ENCODE measurements at places on chromosomes 2 and 18.

DNA sequence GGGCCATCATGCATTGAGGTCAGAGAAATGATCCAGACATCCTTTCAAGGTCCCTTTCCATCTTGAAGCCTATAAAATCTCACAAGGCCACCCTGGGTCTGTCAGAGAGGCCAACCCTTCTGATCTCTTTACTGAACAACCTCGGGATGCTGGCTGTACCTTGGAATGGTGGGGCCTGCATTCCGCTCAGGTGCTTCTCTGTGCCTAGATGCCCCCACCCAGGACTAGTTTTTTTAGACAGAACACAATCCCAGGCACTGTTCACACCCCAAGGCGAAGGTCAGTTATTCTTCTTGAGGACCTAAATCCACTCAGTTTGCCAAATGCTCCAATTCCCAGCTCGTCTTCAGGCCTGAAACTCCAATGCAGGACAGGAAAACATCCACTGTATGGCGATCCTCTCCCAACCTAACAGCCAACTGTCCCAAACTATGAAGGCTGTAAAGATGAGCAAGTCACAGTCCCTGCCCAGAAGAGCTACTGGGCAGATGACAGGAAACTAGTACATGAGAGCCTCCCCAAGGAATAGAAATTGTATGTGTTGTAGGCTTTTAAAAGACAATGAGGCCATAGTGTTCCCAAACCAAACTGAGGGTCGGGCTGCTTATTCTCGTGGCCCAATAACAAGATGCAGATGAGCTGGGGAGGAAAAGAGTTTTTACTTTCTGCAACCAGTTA, 154.4 kb upstream of the ACAA2 start:
- no peak for DNase-seq

DNA sequence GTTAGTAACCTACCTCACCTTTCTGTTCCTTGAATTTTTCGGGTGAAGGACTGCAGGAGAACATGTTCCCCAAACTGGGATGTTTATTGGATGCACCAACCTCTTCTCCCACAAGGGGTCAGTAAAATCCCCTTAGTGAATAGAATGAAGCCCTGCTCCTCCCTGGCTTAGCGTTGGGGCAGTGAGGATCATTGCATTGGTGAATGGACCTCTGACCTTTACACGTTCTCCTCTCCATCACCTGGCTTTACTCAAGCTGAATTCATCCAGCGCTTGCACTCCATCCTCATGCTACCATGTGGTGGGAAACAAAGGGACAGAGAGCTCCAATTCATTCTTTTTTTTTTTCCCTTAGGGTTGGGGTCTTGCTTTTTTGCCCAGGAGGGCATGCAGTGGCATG, 157.2 kb downstream of the MIB1 start:
- DNase-seq, result no peak

GRCh38 chr2:50623244-50623643, 408.7 kb downstream of the NRXN1 start:
- DNase-seq, result no peak

- no peak for DNase-seq
Observed at GRCh38 chr2:76749858-76750257, 772.3 kb downstream of the LRRTM4 start.

GRCh38 chr2:33104726-33105125, 158.0 kb downstream of the LTBP1 start:
- no peak for DNase-seq

DNA sequence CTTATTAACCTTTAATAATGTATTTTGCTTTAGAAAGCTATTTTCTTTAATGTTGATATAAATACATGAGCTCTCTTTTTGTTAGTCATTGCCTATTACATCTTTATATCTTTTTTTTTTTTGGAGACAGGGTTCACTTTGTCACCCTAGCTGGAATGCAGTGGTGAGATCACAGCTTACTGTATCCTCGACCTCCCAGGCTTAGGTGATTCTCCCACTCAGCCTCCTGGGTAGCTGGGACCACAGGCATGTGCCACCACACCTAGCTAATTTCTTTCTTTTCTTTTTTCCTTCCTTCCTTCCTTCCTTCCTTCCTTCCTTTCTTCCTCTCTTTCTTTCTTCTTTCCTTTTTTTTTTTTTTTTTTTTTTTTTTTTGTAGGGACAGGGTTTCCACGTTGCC, 15.4 kb downstream of the NAB1 start:
- no peak for DNase-seq

- DNase-seq, result no peak
Observed at GRCh38 chr18:44594799-44595467, 85.8 kb upstream of the SETBP1 start.

DNA sequence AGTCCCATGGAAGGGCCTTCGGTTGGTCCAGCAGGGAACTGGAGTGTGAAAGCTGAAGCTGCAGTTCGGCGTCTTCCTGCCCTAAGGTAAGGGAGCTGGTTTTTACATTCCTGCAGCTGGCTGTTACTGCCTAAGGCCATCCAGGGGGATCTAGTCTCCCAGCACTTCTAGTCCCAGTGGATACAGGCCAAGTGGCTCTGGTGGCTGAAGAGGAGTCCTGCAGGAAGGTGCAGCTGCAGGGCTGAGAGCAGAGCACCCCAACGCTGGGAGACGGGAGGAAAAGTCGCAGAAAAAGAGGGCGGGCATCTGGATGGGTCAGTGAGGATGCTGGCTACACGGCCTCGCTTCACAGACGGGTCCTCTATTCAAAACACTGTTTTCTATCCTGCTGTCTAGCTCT, 225.0 kb upstream of the HS6ST1 start:
- no peak for DNase-seq

- no peak for DNase-seq
Observed at GRCh38 chr18:21004726-21005125, 106.9 kb downstream of the ROCK1 start.

DNA sequence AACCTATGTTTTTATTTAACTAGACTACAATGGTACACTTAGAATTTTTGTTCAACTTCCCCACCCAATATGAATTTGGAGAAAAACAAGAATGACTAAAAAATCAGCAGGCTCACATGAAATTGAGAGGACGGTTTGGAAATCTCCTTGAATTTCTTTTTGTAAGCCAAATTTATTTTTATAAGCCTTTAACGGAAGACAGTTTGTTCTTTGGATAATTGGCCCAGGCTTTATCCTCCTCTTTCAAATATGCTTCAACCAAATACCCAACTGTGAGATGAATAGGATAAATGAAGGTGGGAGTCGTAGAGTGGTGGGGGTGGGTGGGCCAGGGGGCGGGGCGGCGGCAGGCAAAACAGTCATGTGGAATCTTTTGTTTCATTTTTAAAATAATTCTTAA, 60.6 kb downstream of the FMNL2 start:
- no peak for DNase-seq

DNA sequence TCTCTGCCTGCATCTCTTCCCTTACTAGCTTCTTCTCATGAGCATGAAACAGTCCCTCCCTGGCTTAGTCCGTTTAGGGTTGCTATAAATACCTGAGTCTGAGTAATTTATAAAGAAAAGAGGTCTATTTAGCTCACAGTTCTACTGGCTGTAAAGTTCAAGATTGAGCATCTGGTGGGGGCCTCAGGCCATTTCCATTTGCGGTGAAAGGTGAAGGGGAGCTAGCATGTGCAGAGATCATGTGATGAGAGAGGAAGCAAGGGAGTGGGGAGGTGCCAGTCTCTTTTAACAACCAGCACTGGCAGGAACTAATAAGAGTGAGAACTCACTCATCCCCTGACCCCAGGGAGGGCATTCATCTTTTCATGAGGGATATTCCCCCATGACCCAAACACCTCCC, 26.8 kb downstream of the RHBDD1 start:
- no peak for DNase-seq

DNA sequence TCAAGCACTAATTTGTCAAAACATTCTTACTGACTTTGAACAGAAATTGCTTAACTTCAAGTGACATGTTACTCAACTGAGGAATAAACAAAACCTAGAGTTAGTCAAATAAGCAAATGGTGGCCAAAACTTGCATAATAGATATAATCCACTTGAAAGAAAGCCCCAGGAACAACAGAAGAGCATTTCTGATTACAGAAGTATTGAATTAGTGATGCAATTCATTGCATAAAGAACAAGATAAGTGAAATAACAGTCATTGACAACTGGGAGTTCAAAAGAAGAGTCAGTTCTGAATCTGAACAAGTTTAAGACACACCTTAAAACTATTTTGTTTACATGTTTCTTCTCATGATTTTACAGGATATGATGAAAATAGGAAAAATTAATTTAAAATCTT, 30.8 kb downstream of the COBLL1 start:
- DNase-seq, result no peak

DNA sequence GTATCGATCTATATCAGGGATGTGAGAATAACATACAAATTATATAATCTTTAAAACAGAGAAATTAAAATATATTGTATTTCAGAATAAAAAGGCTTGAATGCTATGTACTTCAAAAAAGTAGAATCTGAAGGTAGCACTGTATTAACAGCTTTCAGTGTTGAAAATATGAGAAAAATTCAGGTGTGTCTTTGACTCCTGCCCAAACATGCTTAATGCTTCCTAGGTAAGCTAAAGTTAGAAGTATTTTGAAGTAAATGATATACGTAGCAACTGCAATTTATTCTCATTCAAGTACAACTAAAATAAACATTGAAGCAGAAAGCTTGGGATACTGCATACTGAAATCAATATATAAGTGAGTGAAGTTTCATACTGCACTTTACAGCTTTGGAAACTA, 1082.0 kb upstream of the ACVR2A start:
- no peak for DNase-seq

DNA sequence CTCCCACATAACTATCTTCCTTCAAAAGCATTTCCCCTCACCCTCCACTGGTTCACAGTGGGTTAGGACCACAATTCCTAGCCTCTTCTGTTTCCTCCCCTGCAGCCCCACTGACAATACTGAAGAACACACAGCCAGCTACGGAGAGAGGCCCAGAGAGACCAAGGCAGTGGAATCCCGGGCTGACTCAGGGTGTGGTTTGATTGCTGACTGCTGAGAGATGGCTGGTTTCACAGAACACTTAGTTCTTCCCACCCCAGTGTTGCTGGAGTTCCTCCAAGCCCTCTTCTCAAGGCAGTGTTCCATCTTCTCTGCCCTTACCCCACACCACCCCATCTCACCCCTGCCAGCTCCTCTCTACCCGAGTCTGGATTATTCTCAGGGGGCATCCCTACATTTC, 43.3 kb upstream of the ZFP36L2 start:
- no peak for DNase-seq

GRCh38 chr2:202512176-202512575, 122.6 kb upstream of the FAM117B start:
- no peak for DNase-seq

DNA sequence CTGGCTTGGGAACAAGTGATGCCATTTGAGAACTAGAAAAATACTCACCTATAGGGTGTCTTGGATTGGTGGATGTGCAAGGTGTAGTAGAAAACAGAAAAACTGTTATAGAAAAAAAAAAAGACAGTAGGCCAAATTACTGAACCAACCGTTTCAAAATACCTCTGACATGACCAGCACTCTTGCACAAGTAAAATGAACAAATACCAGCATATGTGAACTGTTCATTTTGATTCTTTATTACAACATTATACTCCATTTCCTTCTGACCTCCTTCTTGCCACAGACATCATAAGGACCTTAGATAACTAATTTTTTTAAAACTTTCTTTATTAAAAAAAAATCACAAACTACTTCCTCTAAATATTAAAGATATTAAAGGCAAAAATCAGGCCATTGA, 125.5 kb downstream of the ATAD2B start:
- DNase-seq, result no peak

DNA sequence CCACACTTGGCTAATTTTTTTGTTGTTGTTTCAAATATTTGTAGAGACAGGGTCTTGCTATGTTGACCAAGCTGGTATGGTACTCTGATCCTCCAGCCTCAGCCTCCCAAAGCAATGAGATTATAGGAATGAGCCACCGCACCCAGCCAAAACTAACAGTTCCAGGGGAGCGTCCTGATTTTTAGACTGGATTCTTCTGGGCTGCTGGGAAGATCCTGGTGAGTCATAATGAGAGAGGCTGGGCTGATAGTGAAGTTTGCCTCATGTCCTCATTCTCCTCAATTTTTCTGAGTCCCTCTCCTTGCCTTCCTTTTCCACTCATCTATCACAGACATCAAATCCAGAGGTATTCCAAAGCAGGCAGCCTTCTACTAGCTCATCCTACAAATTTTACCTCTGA, 81.3 kb downstream of the VSNL1 start:
- no peak for DNase-seq

- DNase-seq, result no peak
Observed at GRCh38 chr18:6547476-6547875, 132.8 kb upstream of the L3MBTL4 start.

DNA sequence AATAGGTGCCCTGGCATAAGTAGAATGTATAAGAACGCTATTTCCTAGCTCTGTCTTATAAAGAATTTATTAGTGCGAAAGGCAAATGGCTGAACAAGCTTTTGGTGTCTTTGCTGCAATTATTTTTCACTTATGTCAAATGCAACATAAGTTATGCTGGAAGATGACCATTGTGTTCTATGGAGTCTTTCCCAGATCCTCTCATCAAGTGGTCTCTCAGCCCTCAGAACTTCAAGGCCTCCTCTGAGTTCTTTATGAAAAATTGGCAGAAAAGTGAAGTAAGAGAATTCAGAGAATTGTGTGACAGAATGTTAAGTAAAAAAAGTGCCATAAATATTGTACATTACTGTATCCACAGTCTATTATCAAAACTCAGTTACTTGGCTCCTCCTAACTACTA, 75.2 kb downstream of the RIT2 start:
- no peak for DNase-seq

DNA sequence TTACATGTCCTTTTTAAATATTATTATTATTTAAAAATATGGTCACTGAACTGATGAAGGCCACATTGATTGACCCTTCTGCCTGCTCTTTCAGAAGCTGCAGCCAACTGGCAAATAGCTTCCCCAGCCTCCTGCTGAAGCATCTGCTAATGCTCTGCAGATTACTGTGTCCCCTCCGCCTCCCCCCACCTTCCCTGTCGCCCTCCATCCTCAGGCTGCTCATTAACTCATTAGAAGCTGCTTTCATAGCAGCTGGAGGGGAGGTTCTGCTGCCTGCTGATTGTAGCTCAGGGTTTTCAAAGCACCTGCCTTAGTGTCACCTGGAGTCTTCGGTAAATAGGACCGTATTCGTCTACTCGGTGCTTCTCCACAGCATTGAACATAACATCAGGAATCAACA, 24.8 kb upstream of the LMAN1 start:
- DNase-seq, result no peak

GRCh38 chr2:190659553-190659952, 10.7 kb downstream of the NAB1 start:
- no peak for DNase-seq

DNA sequence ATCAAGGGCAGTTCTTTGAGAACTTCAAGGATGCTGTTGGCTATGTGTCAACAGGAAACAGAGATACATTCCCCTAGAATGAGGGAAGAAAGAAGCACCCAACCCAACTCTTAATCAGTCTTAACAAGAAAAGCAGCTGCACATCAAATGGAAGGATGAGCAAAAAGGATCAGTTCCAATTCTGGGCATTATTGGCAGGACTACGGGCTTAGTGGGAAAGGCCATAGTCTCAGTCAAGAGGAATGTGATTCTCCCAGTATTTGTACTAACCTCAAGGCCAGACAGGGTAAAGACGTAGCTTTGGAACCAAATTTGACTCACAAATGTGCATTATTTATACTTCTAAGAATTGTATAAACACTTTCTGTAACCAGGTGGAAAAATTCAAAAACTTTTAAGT, 18.2 kb downstream of the BMP10 start:
- no peak for DNase-seq
